ENCODE measurements at places on chromosomes 1 and 21. TPM values are rescaled to one million over a fixed set of nuclear protein-coding genes. Genes with fewer than 3 reads are reported as not detected.

- no peak for DNase-seq
Observed at GRCh38 chr1:18932387-18932786, 24.1 kb downstream of the IFFO2 start.

- no peak for DNase-seq
Observed at GRCh38 chr21:45876381-45877170, 105.0 kb upstream of the COL6A1 start.

GRCh38 chr21:46294647-46295176, 8.6 kb downstream of the YBEY start:
- DNase-seq: no peak

DNA sequence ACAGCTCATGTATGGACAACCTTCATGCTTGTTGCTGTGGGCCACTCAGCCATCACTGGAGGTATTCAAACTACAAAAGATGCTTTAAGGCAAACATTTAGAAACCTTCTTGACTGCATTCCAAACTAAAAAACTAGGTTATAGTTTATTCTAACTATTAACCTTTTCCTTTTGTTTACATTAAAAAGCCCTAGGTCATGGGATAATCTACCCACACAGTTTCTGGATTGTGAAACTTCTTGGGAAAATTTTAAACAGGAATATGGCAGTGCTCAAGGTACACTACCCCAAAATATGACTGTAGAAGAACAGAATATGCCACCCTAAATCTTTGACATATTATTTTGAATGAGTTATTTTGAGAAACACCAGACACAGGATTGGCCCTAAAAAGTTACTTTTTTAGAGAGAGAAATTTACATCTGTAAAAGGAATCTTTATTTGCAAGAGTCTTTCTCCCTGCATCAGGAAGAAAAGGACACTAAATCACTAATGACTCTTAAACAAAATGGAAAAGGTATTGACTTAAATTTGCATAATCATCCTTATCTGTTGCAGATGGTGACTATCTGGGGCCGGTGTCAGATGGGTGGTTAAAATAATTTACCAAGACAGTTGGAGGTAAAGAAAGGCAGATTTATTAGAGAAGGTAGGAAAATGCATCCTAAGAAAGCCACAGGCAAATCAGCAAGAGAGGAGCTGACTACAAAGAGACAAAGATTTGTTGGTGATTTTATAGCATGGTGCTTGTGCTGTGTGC, 25.1 kb upstream of the NUF2 start:
- DNase-seq: no peak

- no peak for DNase-seq
Observed at GRCh38 chr1:47576758-47577115, 138.9 kb downstream of the FOXD2 start.

S100A14 gene
- total RNA-seq: 359 TPM

RAB3B gene
- 6.1 TPM for total RNA-seq
